ENCODE measurements at places on chromosomes 12 and 14. TPM values are rescaled to one million over a fixed set of nuclear protein-coding genes. Genes with fewer than 3 reads are reported as not detected.

The UBE3B gene
- 43.6 TPM for total RNA-seq

DNA sequence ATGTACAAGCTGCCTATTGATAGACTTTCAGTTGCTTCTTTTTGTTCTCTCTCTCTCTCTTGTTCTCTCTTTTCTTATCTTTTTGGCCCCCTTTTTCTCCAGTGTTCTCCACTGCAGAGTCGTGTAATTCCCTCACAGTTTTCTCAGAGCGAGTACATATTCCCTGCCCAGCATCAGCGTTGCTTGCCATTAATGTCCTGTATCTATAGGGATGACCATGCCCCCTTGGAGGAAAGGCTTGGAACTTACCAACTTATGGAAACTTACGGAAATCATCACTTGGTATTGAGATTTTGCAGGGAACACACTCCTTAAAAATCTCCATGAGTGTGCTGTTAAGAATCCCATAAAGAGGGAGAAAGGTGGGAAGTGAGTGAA lies 14.3 kb upstream of the COL2A1 start:
- no peak for DNase-seq

DNA sequence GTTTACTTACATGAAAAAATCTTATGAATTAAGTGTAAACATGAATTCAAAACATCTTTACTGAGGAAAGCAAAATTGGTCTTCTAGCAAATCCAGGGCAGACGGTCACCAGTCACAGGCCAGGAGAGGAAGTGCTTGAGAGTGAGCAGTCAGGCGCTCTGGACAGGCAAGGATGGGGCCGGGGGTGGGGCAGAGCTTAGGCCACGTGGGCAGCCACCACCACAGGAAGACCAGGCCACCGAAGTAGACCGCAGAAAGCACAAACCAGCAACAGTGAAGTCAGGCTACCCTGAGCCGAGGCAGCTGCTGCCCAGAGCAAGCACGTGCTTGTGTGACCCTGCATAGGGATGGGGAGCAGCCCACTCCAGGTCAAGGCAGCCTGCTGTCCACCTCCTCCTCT lies 33.5 kb downstream of the SLC6A12 start:
- no peak for DNase-seq

GRCh38 chr12:48924617-48925303 lies 532 bp downstream of the FKBP11 start:
- peak; percentile 21 for DNase-seq

DNA sequence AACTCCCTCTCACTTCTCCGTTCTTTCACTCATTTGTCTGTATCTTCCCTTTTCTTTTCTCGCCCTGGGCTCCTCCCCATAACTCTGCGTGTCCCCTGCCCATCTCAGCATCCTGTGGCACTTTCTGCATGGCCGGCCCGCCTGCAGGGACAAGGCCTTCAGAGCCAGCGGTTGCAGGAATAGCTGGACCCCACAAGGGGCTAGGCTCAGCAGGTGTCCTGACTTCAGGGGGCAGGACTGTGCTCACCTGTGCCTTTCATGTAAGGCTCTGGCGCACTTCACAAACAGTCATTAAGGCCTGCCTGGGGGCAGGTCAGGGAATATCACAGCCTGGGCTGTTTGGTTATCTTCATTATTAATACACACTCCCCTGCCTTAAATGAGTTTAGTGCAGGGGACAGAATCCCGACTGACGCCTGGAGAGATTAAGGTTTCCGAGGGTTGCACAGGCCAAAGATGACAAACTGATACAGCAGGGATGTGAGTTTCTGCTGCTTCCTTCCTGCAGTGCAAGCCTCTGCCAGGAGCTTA lies 768.8 kb upstream of the TBX3 start:
- DNase-seq = no peak

GRCh38 chr14:25097120-25097519 lies 47.2 kb upstream of the STXBP6 start:
- DNase-seq = no peak

GRCh38 chr12:81181691-81182090 lies 103.8 kb downstream of the ACSS3 start:
- no peak for DNase-seq

- DNase-seq = no peak
These were observed 55.9 kb upstream of the RERGL start for GRCh38 chr12:18145924-18146323.

DNA sequence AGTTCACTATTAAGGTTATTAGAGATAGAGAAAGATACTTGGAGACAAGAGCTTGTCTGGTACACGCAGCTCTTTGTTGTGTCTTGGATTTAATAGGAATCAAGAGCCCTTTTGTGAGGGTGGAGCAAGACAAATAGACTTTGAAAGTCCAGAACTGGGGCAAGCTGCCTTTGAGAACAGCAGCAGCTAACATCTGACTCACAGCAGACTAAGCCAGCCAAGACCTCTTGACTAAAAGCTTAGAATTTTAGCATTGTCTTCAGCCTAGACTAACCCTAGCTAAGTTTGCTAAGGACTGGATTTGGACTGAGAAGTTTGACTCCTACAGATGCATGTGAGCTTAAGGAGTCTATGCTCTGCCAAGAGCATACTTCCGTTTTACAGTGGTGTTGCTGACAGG lies 201.9 kb upstream of the RBM19 start:
- DNase-seq = peak; percentile 70

The KCNJ8 gene
- total RNA-seq = 0.72 TPM

- no peak for DNase-seq
These were observed 78.0 kb downstream of the METTL25 start for GRCh38 chr12:82436354-82436753.

DNA sequence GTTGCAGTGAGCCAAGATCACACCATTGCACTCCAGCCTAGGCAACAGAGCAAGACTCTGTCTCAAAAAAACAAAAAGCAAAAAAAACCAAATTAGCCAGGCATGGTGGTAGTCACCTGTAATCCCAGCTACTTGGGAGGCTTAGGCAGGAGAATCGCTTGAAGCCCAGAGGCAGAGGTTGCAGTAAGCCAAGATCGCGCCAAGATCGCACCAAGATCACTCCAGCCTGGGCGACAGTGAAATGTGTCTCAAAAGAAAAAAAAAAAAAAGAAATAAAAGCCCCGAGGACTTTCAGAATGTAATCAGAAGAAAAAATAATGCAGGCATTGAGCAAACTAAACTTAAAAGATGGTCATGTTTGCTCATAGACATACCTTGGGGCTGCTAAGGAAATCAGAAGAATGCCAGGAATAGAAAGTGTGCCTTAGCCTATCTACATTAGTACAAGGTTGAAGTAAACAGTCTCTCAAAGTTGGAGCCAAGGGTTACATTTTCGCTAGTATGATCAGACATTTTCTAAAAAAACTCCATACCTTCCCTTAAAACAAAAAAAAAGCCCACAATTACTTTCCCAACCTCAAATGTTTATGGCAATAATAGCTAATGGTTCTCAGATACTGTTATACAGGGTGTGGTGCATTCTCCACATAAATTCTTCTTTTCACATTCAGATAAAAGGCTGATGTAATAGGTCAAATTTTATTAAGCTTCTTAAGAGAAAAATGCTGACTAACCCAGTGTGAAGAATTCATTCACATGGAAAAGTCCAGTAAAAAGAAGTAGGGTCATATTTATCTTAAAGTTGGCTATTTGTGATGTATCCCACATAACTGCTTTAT lies 15.8 kb downstream of the DTD2 start:
- DNase-seq = peak; percentile 78

The SERPINA10 gene
- not detected for total RNA-seq

GRCh38 chr14:63542231-63542999 lies 762 bp downstream of the PPP2R5E start:
- DNase-seq = no peak

GRCh38 chr12:122837306-122838265 lies 2.3 kb downstream of the HIP1R start:
- DNase-seq = no peak

The GPR132 gene
- 0.20 TPM for total RNA-seq

- DNase-seq = peak; percentile 92
These were observed 12.5 kb upstream of the MARK3 start for GRCh38 chr14:103372552-103373304.

The TPH2 gene
- not detected for total RNA-seq

DNA sequence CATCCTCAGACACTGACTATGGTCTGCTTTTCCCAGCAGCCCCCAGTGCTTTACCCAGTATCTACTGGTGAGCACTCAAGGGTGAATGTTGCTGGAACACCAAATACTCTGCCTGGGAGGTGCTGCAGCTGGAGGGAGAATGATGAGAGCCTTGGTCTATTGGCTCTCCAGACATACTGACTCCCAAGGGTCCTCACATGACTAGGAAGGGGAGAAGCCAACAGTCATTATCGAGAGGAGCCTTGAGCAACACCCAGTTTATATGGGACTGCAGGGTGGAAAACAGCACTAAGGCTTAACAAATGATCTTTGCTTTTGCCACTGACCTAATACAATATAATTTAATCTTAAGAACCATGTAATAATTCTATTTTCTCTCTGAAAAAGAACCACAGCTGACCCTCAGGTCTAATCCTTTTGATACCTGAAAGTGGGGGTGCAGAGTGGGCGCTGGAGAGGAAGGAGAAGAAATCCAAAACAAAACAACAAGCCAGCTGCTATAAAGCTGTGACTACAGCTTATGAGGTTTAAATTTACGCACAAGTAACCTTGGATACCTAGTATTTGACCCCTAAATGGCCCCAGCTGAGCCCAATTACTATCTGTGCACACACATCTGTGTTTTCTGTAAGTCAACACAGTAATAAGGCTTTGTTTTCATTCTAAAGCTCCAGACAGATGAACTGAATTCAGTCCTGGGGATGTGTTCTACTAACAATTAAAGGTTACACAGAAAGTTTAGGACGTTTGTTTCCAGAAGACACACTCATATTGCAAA lies 107.8 kb upstream of the GRIP1 start:
- DNase-seq = no peak

The NRXN3 gene
- total RNA-seq = not detected

The SIX4 gene
- total RNA-seq = 19.6 TPM

DNA sequence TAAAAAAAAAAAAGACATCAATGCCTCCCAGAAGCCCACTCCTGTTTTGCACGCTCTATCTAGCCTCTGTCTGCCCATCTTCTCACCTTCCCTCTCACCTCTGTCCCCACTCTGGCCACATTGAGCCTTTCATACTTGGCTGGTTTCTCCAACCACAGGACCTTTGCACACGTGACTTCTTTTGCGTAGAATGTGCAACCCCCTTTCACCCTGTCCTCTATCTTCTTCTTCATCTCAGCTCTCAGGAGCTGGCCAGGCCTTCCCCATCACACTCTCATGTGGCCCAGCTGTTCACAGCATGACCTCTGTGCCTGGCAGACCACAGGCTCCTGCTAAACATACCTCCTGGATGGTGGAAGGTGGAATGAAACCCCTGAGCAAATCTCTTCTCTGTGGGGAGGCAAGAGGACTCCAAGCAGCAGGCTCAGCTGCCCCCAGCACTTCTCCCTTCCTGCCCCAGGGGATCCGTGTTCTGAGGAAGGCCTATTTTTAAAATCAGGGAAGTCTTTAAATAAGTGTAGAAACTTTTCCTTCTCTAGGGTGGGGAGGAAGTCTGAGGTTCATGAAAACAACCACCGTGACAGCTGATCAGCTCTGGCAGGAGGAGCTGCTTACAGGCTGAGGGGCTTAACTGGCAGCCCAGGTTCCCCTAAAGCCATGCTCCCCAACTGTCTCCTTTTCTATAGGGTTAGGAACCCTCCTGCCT lies 11.6 kb downstream of the HVCN1 start:
- DNase-seq = no peak

The PTPN21 gene
- total RNA-seq = 25.2 TPM

The TAS2R8 gene
- total RNA-seq = not detected

GRCh38 chr14:77830692-77831091 lies 30.8 kb downstream of the ADCK1 start:
- DNase-seq = no peak

DNA sequence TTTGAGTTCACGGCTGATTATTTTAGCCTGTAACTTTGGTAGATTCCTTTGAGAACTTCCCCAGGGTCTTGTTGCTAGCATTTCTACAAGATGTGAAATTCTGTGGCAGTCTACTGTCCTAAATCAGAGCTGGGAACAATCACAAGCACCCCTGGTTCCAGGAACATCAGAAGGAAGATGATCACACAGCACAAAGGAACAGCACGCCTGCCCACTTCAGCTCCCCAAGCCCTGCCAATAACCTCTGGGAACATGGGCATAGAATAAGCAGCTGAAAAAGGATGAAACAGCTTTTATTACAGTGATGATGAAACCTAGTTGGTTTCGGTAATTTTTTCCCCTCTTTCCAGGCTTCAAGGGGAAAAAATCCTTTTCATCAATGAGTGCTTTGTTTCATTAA lies 12.3 kb downstream of the GPR19 start:
- no peak for DNase-seq

DNA sequence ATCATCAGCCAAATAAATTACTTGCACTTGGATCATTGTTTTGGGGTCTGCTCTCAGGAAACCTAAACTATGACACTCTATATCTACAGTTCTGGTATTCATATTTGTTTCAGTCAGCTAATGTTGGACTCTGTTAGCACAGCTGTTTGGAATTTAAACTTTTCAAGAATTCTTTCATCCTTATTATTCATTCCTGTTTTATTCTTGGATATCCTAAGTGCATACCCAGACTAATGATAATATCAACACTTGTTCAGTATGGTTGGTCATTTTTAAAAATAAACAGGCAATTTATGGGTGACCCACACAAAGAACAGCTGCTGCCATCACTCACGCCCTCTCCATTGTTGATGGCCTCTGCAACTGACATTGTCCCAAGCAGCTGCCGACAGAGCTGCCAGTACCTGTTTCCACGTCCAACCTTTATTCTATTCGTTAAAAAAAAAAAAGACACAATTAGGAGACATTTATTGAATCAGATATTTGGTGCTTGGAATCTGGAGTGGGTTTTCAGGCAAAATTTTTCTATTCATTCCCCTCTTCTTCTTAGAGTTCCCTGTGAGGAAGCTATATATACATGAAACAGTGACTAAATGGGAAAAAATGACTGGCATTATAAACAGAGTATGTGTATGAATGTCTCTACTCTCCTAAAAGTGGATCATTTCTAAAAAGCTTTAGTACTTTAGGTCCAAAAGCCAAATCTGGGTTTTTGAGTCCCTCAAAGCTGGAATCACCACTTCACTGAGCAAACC lies 252.1 kb upstream of the NAV3 start:
- peak; percentile 5 for DNase-seq

DNA sequence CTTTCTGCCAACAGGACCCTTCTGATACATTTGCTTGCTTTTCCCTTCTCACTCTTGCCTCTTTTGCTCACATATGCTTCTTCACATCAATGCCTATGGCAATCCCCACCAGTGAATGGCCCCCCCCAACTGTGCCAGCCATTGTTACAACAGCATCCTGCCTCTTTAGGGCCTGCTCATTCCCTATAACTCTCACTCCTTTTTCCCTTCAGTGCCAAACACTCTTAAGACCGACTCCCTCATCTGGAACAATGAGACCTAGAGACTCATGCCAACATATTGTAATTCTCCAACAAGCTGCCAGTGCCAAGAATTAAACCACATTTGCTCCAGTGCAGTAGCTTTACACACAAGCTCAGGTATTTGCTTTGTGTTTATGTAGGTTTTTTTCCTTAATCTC lies 189.0 kb downstream of the SOX5 start:
- no peak for DNase-seq

- DNase-seq = peak; percentile 71
These were observed 9.6 kb downstream of the OR6S1 start for GRCh38 chr14:20631880-20632389.

The SPIC gene
- total RNA-seq = not detected

The PIK3C2G gene
- not detected for total RNA-seq
